ENCODE measurements at places on chromosomes 1 and 21.

DNA sequence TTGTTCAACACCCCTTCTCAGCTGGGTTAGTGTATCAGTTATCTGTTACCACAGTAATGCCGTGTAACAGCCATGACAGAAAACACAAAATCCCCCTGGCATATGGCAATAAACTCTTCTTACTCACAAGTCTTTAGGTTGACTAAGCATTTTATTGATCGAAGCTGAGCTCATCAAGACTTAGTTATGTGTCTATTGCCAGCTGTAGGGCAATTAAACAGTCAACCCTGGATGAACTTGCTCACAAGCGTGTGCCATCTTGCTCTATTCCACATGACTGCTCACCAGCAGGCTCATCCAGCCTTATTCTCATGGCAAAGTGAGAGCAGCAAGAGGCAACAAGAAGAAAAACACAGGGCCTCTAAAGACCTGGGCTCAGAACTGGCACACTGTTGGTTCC, 333.8 kb upstream of the PTBP2 start:
- DNase-seq, result no peak

GRCh38 chr1:232463225-232463624, 166.7 kb downstream of the SIPA1L2 start:
- peak; percentile 42 for DNase-seq

- DNase-seq, result no peak
These were observed 217.6 kb downstream of the TRABD2B start for GRCh38 chr1:47779613-47780012.

DNA sequence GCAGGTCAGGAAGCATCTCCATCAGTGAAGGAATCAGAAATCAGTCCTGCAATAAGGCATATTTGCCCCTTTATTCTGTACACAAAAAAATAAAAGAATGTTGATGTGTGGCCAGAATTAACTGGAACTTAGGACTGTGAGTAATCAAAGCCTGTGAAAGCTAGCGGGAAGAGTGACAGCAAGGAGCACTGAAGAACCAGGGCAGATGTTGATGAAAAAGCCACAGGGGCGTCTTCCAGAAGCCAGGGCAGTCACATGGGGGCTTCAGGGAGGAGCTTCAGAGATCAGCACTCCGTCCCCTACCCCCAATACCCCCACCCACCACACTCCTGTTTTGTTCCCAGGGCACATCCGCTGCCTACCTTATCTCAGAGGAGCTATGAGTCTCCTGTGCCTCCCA, 502.8 kb downstream of the AJAP1 start:
- no peak for DNase-seq

GRCh38 chr1:163173121-163173520, 29.6 kb downstream of the RGS5 start:
- DNase-seq, result no peak

DNA sequence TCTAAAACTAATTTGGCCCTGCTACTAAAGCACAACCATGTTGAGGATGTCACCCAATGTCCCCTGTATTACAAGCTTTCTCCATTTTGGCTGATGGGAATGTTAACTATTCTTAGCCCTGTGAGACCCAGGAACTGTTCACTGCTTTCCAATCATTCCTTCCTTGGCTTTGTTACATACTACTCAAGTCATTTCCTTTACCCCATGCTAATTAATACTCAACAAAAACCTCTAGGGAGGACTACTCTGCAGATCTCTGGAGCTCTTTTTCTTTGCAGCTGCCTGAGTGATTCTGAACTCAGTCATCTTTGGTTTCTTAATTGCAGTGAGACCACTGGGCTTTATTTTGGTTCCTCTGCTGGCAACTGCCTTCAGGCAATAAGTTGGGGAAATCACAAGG, 23.3 kb upstream of the RPE65 start:
- DNase-seq, result no peak

GRCh38 chr1:193179094-193179493, 7.3 kb downstream of the B3GALT2 start:
- no peak for DNase-seq

- DNase-seq, result no peak
These were observed 31.0 kb downstream of the GBP6 start for GRCh38 chr1:89394851-89395250.

- peak; percentile 63 for DNase-seq
These were observed 184.3 kb downstream of the CYYR1 start for GRCh38 chr21:26388731-26389231.

DNA sequence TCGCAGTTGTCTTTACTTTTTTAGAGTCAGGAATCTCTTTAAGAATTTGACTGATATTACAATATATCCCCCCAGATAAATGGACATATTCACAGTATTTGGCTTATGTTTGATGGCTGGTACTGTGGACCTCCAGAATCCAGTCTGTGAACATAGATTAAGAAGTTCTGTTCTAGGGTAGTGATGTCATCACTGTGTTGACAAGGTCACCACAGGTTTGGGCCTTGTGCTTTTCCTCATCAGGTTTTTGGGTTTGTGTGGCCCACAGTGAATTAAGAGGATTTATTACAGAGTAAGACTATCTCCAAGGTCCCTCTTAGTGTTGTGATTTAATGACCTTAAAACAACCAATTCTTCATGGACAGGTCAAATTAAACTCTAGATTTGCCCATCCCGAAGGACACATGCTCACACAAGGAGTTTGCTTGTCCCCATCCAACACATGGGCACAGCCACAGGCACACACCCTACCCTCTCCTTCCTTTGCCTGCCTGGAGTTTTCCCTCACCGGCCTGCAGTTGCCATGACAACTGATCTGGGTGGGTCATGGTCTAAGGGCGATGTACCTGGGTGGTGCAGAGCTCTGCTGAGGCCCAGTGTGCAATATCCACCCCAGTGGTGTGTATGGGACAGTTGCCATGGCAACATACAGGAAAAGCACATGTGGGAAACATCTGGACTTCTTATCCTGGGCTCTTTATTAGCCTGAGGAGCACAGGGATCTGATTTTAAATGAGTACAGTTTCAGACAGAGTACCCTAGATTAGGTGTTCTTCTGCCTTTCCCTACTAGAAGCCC, 98.6 kb downstream of the NAV1 start:
- DNase-seq, result peak; percentile 93

GRCh38 chr1:232503497-232503896, 126.4 kb downstream of the SIPA1L2 start:
- no peak for DNase-seq

GRCh38 chr1:118145721-118146120, 39.3 kb downstream of the SPAG17 start:
- no peak for DNase-seq

- DNase-seq, result peak; percentile 81
These were observed 20.5 kb downstream of the WNT2B start for GRCh38 chr1:112529301-112529700.

DNA sequence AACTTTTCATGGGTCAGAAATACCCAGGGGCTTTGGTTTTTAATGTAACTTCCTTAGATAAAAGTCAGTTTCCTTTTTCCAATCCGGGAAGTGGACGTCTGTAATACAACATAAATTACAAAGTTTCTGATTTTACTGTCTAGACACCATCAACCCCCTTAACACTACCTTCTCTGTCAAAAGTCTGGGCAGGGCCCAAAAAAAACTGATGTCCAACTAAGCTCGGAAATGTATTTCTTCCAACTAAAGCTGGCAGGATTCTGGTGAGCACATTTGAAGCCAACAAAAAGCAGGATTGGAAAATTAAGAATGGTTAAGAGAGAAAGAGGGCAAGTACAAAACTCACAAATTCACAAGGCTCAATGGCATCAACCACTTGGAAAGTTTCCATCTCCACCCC, 24.3 kb downstream of the DDAH1 start:
- no peak for DNase-seq

DNA sequence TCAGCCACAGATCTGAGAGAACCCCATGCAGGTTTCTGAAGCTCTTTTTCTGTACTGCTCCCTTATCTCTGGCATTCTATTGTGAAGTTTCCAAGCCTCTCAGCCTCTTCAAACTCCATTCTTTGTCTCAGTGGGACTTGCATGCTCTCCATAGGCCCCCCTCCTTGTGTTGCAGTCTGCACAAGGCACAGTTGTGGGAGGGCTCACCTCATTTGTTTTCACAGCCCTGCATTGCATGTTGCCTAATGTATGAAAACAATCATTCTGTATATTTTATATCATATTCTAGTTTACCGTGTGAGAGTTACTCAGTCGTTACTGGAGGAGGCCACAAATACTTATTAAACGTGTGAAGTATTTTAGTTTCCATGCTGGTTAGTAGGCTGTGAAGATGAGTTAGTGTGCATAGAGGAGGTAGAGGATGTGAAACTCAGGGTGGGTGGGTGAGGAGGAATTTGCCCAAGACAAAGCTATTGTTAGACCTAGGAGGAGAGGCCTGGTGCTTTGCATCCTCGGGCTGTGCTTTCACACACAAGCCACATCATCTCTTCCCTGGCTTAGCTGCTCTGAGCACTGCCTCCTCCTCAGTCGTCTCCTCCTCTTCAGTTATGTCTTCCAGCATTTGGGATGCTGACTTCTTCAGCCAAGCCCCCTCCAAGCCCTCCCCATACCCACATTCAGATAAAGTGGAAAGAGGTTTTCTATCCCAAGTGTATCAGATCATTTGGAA, 7.8 kb upstream of the CHI3L2 start:
- DNase-seq, result no peak

- peak; percentile 82 for DNase-seq
These were observed 280.5 kb upstream of the SGIP1 start for GRCh38 chr1:66253330-66253921.

- DNase-seq, result no peak
These were observed 8.7 kb downstream of the FAM131C start for GRCh38 chr1:16064536-16065268.

DNA sequence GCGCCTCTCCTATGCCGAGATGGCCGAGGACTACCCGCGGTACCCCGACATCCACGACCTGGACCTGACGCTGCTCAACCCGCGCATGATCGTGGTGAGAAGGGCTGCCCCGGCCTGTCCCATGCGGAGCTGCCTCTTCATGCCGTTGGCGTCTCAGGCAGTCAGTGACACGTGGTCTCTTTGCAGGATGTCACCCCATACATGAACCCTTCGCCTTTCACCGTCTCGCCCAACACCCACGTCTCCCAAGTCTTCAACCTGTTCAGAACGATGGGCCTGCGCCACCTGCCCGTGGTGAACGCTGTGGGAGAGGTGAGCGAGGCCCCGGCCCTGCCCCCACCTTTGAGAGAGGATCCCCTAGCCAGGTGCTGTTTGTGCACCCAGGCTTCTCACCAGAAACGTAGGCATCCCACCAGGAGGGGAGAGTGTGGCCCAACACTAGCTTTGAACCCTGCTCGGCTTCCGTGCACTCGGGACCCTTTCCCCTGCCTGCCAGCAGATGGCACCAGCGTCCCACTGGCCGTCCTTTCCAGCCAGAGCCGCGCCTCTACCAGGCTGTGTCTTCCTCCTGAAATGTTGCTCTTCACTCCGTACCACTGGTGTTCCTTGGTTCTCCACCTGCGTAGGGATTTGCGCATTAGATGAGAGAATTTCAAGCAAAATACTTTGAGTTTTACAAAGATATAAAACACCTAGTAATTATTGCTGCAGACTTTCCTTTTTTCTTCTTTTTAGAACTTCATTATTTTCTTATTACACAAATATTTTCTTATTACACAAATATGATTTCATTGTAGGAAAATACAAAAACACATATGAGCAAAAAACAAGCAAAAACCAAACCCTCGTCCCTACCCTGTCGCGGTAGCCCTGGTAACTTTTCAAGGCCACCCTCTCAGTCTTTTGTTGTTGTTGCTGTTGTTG, 9.0 kb downstream of the NPPA start:
- DNase-seq, result peak; percentile 56

DNA sequence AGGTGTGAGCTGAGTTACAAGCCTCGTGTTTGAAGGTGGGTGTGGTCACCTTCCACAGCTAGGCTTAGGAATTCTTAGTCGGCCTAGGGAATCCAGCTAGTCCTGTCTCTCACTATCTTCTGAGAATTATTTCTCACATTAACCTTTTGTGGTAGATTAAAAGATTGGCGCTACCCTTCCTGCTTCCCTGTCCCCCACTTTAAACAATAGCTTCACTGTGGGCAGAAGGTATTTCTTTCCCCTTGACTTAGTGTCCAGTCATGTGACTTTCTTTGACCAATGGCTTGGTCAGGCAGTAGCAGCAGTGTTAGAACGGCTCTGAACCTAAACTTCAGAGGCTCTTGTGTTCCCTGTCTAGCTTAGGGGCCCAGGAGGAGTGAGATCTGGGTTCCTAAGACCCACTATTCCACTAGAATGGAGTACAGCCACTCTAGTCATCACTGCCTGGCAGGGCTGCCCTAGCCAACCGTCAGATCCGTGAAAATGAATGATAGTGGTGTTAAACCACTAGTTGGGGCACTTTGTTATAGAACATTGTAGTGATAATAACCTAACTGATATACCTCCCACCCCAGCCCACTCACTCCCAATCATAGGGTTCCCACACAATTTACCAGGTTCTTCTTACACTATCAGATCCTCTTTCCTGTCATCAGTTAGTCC, 13.9 kb upstream of the C1orf141 start:
- no peak for DNase-seq

DNA sequence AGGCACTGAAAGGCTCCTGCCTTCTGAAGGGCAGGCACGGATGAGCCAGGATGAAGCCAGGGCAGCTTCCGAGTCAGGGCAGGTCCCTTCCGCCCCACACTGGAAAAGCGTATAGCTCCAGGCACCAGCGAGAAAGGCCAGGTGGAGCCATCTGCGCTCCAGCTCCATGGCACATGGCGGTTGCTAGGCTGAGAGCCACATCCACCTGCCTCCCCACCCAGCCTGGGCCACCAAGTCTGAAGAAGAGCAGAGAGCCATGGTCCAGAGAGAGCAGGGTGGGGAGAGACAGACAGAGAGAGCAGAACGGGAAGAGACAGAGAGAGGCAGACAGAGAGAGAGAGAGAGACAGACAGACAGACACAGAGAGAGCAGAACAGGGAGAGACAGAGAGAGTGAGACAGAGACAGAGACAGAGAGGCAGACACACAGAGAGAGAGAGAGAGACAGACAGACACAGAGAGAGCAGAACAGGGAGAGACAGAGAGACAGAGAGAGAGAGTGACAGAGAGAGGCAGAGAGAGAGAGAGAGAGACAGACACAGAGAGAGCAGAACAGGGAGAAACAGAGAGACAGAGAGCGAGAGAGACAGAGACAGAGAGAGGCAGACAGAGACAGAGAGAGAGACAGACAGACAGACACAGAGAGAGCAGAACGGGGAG, 5.2 kb downstream of the FNDC10 start:
- no peak for DNase-seq

GRCh38 chr1:39625462-39626273, 13.8 kb downstream of the HEYL start:
- DNase-seq, result peak; percentile 91

DNA sequence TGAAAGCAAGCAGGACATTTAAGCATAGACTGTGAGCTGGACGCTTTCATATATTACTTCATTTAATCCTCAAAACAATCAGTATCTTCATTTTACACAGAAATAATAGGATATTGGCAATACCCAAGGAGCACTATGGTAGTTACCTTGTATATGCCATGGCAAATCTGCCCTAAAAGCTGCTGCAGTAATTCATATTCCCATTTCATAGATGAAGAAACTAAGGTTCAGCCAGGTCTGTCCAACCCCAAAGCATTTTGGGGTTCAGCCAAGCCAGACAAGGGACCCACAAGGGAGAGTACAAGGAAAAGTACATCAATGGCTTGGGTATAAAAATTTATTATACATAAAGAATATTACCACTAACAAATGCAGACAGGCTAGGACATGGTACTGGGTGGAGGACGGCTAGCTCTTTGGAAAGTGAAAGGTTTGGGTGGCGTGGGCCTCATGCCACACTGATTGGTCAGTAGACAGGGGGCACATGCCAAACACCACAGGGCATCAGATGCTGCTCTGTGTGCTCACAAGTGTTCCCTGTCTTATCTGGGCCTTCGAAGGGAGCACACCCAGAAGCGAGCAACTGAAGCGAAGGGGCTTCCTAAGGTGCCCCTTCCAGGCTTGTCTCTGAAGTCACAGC, 23.9 kb upstream of the PTAFR start:
- no peak for DNase-seq

Data from fibroblast of villous mesenchyme (primary cell).